ENCODE measurements at places on chromosomes 16 and 17. TPM values are rescaled to one million over a fixed set of nuclear protein-coding genes. Genes with fewer than 3 reads are reported as not detected.

DNA sequence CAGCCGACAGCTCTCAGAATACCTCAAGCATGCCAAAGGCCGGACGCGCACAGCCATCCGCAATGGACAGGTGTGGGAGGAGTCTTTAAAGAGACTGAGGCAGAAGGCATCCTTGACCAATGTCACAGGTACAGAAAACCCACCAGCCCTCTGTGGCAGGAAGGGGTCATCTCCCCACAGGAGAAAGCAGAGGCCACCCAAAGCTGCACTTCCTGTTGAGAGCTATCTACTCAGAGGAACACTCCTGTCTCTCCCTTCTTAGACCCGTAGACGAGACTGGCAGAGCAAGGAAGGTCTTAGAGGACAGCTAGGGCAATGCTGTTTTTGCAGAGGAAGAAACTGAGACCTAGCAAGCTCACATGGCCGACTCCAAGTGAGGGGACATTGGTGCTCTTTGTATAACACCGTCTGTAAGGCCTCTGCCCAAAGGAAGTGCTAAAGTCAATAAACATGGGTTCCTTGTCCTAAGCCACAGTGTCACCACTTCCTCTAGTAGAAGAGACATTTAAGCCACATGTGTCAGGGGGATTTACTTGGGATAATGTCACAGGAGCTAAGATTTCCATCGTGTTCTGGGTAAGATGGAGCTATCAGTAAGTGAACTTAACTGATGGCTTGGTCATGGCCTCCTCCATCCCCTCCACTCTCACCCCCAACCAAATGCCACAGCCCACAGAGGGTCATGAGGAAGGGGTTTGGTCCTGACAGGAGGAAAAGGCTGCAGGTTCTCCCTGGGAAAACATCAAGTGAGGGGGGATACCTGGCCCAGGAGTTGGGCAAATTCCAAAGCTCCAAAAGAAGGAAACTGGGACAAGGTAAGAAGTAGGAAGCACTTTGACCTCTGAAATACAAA is 9.4 kb downstream of the LPO start:
- H3K36me3 ChIP-seq: no peaks in the 10 kb centered on the region
- H3K27ac ChIP-seq: no peak overlapping the region
- H3K4me1 ChIP-seq: peaks cover 13% of the 10 kb centered on the region
- no peaks in the 10 kb centered on the region for H3K27me3 ChIP-seq

DNA sequence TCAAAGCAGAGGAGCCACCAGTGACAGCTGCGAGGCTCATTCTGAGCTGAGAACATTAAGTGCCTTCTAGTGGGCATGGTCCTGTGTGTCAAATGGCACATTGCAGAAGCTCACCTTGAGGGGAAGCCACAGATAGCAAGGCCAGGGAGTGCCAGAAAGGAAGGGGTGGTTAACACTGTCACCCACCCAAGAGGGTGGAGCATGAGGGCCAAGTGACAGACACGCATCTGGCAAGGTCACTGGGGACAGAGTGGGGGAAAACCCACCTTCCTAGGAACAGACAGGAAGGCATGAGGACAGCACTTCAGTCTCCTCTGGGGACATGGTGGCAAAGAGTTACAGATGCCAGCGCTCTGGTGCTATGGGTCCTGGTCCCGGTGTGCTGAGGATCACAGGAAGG is 22.1 kb downstream of the NUBP1 start:
- no peak overlapping the region for H3K27ac ChIP-seq
- no peak overlapping the region for H3K4me3 ChIP-seq
- peaks cover 87% of the 10 kb centered on the region for H3K36me3 ChIP-seq
- no peak for DNase-seq
- no peaks in the 10 kb centered on the region for H3K4me1 ChIP-seq

- DNase-seq: no peak
- no peaks in the 10 kb centered on the region for H3K36me3 ChIP-seq
- no peak overlapping the region for H3K4me3 ChIP-seq
- H3K4me1 ChIP-seq: peaks cover 8% of the 10 kb centered on the region
- no peak overlapping the region for H3K27ac ChIP-seq
- no peaks in the 10 kb centered on the region for H3K27me3 ChIP-seq
These were observed 10.3 kb downstream of the ZFPM1 start for GRCh38 chr16:88463411-88463810.

DNA sequence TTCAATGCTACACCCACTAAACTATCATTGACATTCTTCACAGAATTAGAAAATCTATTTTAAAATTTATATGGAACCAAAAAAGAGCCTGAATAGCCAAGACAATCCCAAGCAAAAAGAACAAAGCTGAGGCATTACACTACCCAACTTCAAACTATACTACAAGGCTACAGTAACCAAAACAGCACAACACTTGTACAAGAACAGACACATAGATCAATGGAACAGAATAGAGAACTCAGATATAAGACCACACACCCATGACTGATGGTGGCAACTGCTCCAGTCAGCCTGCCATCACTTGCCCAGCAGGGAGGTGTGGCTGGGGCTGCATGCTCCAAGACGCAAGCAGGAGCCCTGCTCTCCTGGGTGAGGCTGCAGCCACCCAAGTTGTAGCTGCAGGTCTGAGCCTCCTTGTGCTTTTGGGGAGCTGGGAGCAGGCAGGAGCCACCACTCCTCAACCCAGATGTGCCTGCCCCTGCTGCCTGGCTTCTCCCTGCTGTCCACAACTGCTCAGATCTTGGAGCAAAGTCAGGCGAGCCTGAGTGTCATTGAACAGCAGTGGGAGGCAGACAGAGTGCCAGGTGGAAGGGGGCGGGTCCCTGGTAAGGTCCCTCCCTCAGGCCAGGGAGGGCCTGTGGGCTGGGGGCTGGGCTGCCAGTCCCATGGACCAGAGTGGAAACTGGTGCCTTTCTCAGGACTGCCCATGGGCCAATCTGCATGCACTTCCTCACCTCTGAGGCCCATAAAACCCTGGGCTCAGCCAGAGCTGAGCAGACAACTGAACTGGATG is 24.7 kb downstream of the SSH2 start:
- H3K27me3 ChIP-seq: no peaks in the 10 kb centered on the region
- H3K36me3 ChIP-seq: no peaks in the 10 kb centered on the region
- no peak overlapping the region for H3K27ac ChIP-seq
- H3K4me1 ChIP-seq: no peaks in the 10 kb centered on the region

- DNase-seq: no peak
- no peaks in the 10 kb centered on the region for H3K27me3 ChIP-seq
- no peak overlapping the region for H3K27ac ChIP-seq
- H3K4me3 ChIP-seq: no peak overlapping the region
These were observed 15.0 kb downstream of the QRICH2 start for GRCh38 chr17:76293106-76293505.

C17orf100 gene
- total RNA-seq: 0.50 TPM

SPG7 gene
- 77.5 TPM for total RNA-seq

Data from esophagus muscularis mucosa (tissue), 4 donors.